ENCODE measurements at places on chromosomes 6 and 20. TPM values are rescaled to one million over a fixed set of nuclear protein-coding genes. Genes with fewer than 3 reads are reported as not detected.

The MYLIP gene
- total RNA-seq: 59.6 TPM

The HDGFL1 gene
- total RNA-seq: not detected

DNA sequence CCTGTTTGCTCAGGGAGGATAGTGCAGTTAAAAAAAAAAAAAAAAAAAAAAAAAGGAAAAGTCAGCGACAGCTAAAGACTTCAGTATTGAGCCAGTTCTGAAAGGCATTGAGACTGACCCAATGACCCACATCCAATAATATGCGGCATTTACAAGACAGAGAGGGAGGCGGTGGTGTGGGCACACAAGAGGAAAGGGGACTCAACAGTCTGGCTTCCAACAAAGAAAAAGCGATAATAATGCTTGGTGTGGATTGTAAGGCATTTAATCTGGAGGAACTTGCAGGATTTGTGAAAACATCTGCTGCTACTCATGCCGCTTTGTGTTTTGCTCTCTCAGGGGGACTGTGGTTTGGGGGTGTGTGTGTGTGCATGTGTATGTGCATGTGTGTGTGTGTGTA lies 784.3 kb upstream of the CHD6 start:
- DNase-seq: no peak

The LINC00237 gene
- not detected for total RNA-seq

The RANBP9 gene
- total RNA-seq: 43.9 TPM

- DNase-seq: no peak
These were observed 58.8 kb upstream of the TAGAP start for GRCh38 chr6:159103396-159104162.

The SPATS1 gene
- not detected for total RNA-seq

The LTA gene
- not detected for total RNA-seq
